NCI-H187 treated with DMSO at 0.1 percent for 48 hours (cell line): ENCODE measurements at places on chromosomes 13 and 19.

DNA sequence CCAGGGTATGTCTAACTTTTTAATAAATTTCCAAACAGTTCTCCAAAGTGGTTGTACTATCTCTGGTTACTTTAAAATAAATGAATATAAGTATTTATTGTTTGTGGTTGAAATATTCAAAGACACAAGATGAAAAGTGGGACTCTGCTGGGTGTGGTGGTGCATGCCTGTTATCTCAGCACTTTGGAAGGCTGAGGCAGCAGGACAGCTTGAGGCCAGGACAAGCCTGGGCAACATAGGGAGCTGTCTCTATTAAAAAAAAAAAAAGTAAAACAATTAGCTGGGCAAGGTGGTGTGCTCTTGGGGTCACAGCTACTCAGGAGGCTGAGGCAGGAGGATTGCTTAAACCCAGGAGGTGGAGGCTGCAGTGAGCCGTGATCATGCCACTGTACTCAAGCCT, 10.4 kb downstream of the PNMA8A start:
- no peak for DNase-seq

- no peak for DNase-seq
Observed at GRCh38 chr13:63381078-63381859, 1965.6 kb upstream of the PCDH20 start.

DNA sequence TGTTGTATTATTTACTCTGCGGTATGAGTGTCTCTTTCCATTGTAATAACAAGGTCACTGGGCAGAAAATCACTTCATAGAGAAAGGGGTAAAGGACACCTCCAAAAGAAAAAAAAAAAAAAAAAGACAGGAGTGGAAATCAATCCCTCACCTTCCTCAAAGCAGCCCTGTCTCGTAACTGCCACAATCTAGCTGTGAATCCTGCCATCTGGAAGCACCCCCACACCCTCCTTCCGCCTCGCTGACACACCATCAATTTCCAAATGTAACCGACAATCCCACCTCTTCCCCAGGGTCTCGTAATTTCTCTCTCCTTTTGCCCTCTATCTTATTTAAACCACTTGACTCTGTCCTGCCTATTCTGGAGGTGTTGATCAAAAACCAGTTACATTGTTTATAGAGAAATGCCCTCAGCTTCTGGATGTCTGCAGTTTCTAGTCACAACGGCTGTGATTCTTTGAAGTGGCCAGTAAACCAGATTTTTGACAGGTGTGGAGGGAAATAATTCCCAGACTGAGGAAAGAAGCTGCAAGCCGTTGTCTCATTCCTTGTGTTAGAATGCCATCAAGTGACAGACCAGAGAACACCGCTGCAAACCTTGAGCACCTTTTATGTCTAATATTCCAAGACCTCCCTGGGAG, 9.1 kb upstream of the POP4 start:
- peak; percentile 83 for DNase-seq

GRCh38 chr19:34075661-34076091, 96.6 kb upstream of the LSM14A start:
- no peak for DNase-seq

GRCh38 chr13:37014609-37015008, 14.0 kb downstream of the EXOSC8 start:
- no peak for DNase-seq

- DNase-seq = no peak
Observed at GRCh38 chr13:110942248-110942981, 27.5 kb upstream of the ANKRD10 start.

DNA sequence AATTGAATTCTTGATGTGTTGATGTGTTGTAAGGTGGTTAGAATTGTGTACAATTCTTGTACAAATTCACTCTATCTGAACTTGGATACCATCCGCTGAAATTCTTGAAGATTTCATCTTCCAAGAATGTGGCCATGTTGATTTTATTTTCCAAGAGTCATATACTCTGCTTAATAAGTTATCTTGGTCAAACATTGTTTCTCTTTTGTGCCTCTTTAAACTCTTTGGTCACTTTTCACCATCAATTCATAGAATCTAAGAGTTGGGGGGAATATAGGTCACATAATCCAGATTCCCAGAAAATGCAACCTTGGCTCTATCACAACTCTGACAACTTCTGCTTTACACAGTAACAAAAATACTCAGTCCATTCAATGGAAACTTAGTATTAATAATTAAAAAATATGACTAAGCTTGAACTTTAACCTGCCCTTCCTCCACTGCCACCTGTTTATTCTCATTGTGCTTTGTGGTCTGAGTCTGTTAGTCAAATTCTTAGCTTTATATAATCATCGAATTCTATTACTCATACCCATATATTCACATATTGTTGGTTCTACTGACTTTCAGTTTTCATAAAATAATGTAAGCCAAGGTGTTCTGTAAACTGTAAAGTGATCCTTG, 373.2 kb downstream of the LMO7 start:
- no peak for DNase-seq
